CD4-positive, alpha-beta T cell treated with Interleukin-15 for 1 hour (primary cell): ENCODE measurements at places on chromosomes 7 and 10.

GRCh38 chr7:43485580-43485979 is 97.3 kb upstream of the STK17A start:
- no peak for DNase-seq

GRCh38 chr10:84924131-84924530 is 595.7 kb downstream of the CCSER2 start:
- no peak for DNase-seq

GRCh38 chr7:30437823-30438574 is 40.6 kb downstream of the NOD1 start:
- DNase-seq, result no peak

- no peak for DNase-seq
Observed at GRCh38 chr7:134875867-134876266, 96.4 kb downstream of the CALD1 start.

GRCh38 chr10:124159153-124159552 is 65.8 kb upstream of the CHST15 start:
- no peak for DNase-seq

DNA sequence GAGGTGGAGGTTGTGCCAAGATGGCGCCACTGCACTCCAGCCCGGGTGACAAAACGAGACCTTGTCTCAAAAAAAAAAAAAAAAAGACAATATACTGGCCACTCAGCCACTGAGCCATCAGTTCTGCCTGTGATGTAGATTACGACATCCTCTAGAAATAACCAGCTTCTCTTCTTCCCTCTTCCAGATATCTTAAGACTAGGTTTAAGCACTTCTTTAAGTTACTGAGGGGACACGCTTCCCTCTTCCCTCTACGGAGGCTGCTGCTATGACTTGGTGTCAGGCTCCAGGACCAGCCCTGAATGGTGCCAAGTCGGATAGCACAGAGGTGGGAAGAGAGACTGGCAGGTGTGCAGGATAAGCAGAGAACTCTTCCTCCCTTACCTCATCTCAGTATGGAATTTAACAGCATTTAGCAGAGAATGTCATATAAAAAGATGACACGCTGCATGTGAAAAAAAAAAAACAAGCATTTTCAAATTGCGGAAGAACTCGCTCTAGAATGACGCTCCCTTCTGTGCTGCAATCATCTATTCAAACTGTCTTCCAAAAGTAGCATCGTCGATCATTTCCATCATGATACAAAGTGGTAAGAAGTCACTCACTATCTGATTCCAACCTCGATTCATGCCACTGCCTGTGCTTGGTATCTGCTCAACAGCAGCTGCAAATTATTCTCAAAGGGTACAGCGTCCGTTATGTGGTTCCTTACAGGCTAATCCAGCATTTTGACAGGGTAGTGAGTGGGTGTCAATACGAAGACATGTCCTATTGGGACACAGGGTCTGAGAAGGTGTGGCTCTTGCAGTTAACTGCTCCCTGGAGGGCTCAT is 13.8 kb downstream of the DAGLB start:
- DNase-seq, result no peak

DNA sequence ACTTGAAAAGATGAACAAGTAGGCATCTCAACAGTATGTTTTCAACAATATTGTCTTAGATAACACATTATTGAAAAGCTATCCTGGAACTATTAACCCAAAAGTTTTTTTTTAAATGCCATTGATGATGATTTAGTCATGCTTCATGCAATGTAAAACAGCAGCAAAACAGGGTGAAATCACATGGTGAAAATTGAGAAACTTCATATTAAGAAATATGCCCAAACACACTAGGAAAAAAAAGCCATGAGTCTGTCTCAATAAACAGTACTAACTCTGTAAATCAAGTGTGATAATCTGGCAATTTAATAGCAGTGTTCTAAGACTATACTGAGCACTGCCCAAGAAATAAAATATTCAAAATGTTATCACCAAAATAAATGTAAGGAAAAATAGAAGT is 613.1 kb downstream of the KCNMA1 start:
- no peak for DNase-seq

DNA sequence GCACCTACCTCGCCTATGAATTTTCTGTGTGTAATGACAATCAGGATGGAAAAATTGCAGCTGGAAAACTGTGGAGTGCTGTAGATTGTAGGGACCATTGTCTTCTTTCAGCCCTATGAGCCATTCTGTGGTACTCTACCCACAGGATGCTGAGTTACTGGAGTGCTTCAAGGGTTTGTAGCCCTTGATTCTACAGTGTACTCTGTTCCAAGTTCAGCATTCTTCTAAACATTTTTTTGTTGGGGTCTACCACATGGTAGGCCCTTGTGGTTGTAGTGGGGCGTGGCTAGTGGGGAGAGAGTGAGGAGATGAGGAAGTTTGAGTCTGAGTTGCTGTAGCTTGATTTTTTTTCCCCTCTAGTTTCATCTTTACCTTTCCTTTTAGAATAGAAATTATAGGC is 33.5 kb downstream of the REEP3 start:
- DNase-seq, result peak; percentile 22

DNA sequence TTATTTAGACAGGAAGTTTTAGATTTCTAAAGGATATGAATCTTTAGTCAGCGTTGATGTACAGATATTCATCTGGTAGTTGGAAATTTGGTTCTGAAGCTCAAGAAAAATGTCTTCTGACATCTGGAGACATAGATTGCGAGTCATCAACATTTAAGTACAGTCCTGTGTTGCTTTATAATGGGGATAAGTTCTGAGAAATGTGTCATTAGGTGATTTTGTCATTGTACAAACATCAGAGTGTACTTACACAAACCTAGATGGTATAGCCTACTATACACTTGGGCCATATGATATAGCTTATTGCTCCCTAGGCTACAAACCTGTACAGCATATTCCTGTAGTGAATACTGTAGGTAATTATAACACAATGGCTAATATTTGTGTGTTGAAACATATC is 49.6 kb upstream of the UBN2 start:
- no peak for DNase-seq

DNA sequence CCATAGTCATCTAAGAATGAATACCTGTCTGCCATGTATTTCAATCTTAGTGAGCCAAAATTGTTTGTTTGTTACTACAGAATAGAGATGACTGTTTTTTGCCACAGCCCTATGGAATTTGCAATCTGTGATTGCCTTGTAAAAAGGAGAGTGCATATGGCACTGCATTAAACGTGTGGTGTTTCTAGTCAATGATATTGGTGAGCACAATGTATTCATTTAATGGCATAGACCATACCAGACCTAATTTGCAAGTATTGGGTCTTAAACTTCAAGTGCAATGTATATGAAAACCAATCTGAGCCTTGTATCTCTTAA is 11.3 kb downstream of the INSIG1 start:
- DNase-seq, result no peak

DNA sequence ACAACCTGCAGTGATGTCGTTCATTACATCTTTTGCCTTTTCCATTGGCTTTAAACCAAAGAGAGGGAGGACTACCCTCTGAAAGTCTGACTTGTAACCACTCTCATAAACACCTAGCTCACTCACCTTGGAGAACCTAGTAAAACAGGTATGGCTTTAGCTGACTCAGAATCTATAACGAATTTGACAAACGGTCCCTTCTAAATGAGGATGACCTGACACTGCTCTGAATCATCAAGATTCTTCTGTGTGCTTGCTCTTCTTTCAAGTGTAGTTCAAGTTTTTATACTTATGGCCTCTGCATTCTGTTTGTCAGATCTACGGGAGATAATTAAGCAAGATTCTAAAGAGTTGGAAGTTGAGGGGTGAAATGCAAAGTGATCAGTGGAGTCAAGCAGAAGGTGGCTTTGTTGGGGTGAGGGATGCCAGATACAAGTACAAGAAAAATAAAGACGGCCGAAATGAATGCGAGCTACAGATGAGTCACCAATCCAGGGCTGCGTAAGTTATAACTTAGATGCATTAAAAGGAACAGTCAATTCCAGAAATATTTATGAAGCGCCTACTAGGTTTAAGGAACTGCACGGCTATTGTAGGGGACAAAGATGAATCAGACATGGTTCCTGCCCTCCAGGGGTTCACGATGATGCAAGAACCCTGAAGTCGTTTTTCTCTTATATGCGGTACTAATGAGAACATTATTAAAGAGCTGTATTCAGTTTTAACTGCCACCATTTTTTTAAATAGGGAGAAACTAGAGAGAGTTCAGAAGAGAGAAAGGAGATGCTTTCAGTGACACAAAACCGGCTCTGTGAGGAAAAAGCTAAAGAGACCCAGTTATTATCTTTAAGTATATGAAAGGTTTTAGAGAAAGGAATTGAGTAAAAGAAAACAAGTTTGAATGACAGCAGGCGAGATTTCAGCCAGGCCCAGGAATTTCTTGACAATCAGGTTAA is 6.5 kb downstream of the HIPK2 start:
- DNase-seq, result peak; percentile 48

DNA sequence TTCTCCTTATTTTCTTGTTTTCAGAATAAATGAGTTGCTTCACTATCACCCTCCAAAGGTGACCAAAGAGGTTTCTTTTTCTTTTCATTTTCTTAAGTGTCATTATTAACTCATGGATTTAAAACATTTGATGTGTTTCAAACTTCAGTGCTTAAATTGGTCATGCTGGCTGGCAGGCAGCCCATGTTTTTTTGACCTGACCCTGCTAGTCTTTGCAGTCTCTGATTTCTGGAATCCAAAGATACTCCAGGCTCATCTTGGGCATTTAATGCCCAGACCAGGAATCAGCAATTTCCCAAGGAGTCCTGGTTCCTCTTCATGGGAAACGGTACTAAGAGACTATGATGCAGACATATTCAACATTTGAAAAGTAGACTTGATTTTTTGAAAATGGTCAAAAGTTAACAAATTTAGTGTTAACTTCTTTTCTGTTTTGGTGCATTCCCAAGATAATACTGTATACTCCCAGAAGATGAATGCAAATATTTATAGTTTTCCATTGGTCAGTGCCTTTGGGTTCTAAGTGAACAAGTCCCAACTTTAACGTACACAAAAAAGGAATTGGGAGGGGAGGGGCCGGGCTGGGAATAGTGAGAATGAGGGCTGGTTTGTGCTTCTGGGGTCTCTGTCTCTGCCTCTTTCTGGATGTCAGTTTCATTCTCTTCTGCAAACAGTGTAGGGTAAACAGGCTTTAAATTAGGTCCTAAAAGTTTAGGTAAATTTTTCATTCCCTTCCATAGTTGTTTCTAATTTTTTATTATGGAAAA is 19.8 kb downstream of the NUB1 start:
- no peak for DNase-seq

DNA sequence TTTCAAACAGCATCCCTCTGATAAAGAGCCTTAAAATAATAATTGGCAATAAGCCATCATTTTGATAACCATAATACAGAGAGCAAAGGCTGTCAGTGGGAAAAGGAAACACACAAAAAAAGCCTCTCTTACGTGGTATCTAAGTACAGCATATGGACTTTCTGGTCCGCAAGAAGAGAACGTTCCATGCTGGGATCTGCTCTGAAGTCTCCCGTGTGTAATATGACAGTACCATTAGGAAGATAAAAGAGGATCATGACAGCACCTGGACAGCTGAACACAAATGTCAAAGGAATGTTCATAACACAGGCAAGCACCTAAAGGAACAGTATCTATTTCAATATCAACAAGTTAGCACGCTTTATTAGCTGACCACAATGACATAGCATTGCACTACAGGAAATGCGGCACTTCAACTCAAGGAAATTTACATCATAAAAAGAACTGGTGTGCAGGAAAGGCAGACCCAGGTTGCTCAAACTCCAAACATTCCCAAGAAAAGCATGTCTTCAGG is 9.9 kb downstream of the DCLRE1A start:
- no peak for DNase-seq

- no peak for DNase-seq
Observed at GRCh38 chr10:112914288-112914952, 35.6 kb upstream of the TCF7L2 start.

DNA sequence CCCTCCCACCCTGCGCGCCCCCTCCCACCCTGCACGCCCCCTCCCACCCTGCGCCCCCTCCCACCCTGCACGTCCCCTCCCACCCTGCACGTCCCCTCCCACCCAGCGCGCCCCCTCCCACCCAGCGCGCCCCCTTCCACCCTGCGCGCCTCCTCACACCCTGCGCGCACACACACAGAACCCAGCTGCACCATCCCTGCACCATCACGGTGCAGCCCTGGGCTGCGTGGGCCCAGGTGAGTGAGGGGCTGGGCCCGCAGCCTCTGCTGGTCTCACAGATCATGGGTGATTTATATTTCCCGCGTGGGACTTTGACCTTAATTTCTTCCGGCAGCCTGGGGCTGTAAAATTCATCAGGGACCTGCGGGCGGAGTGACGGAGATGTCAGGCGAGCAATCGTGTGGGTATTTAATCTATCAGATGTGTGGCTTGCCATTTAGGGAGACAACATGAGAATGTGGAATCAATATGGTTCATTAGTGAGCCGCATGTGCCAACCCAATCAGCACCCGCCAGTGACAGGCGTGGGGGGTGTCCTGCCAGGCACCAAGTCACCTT is 57.7 kb downstream of the C10orf105 start:
- no peak for DNase-seq

- no peak for DNase-seq
Observed at GRCh38 chr10:5206799-5207198, 10.2 kb downstream of the AKR1C4 start.

- no peak for DNase-seq
Observed at GRCh38 chr7:141210862-141211261, 137.0 kb downstream of the TMEM178B start.

DNA sequence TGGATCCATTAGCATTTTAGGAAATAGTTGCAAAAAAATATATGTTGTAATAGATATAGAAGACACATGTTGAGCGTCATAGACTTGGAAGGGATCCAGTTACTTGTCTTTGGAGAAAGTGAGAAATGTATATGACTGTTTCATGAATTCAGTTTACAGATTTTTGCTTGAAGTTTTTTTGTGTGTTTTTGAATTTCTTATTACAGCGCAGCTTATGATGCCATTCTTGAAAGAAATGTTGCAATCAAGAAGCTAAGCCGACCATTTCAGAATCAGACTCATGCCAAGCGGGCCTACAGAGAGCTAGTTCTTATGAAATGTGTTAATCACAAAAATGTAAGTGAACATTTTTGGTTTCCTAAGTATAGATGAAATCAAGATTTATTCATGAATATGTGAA is 98.2 kb downstream of the MAPK8 start:
- DNase-seq, result no peak

- no peak for DNase-seq
Observed at GRCh38 chr7:27118580-27118979, 12.0 kb downstream of the HOXA4 start.
